ENCODE measurements at places on chromosomes 16 and 17. TPM values are rescaled to one million over a fixed set of nuclear protein-coding genes. Genes with fewer than 3 reads are reported as not detected.

CORO6 gene
- 22.5 TPM for polyA plus RNA-seq

CCDC200 gene
- polyA plus RNA-seq: not detected

TP53TG3F gene
- not detected for polyA plus RNA-seq

SLFN14 gene
- polyA plus RNA-seq: not detected

NDUFAB1 gene
- 122 TPM for polyA plus RNA-seq

CRHR1 gene
- polyA plus RNA-seq: 0.31 TPM

CCDC40 gene
- 1.3 TPM for polyA plus RNA-seq

KCNG4 gene
- not detected for polyA plus RNA-seq

RNF222 gene
- polyA plus RNA-seq: 14.0 TPM

Data from esophagus (tissue), 2 donors.